ENCODE measurements at places on chromosomes 1 and 21.

GRCh38 chr1:37197411-37197810 lies 163.1 kb upstream of the GRIK3 start:
- DNase-seq = no peak

- no peak for DNase-seq
Observed at GRCh38 chr1:145889722-145890121, 4.1 kb upstream of the ANKRD35 start.

DNA sequence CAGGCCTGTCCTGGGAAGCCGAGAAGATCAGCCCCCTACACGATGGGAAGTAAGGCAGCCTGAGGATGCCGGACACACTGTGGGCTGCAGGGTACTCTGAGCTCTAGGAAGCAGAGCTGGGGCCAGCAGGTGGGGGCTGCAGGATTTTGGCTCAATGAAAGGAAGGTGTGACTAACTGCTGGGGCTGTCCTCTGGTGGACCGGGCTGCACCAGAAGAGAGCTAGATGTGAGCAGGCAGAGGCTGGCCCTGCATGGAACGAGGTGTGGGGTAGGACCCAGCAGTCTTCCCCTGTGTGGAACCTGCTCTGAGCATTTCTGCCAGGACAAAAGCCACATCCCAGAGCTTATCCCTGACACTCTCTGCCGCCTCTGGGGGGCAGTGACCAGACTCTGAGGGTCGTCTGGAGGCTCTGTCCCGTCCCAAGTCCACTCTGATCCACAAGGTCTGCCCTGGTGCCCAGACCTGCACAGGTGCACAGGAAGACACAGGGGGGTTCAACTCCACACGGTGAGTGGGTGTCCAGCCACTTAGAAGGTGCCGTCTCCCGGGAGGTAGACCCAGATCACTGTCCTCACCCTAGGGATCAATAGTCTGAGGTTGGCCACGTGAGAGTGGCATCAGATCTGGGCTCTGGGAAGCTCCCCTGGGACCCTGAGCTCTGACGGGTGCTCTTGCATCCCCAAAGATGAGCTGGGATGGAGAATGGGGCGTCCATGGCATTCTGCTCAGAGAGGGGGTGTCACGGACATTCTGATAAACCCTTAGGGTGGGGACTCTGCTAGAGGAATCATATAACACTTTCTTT lies 187.6 kb upstream of the VAMP3 start:
- no peak for DNase-seq

DNA sequence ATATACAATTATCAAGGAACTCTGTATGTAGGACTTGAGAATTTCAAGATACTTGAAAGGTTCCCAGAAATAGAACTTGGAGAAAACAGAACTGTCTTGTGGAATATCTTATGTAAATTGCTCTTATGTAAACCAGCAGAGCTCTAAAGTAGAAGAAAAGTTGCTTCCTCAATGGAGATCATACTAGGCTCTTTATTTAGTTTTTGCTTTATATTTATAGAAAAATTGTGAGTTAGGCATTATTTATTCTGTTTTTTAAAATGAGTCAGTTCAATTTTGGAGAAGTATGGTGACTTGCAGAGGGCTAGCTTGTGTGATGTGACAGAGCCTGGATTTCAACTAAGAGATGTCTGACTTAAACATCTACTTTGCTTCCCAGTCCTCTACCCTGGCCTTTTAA lies 40.4 kb downstream of the ATP6V1G3 start:
- DNase-seq = no peak

GRCh38 chr1:218886101-218886871 lies 287.4 kb upstream of the LYPLAL1 start:
- peak; percentile 3 for DNase-seq

DNA sequence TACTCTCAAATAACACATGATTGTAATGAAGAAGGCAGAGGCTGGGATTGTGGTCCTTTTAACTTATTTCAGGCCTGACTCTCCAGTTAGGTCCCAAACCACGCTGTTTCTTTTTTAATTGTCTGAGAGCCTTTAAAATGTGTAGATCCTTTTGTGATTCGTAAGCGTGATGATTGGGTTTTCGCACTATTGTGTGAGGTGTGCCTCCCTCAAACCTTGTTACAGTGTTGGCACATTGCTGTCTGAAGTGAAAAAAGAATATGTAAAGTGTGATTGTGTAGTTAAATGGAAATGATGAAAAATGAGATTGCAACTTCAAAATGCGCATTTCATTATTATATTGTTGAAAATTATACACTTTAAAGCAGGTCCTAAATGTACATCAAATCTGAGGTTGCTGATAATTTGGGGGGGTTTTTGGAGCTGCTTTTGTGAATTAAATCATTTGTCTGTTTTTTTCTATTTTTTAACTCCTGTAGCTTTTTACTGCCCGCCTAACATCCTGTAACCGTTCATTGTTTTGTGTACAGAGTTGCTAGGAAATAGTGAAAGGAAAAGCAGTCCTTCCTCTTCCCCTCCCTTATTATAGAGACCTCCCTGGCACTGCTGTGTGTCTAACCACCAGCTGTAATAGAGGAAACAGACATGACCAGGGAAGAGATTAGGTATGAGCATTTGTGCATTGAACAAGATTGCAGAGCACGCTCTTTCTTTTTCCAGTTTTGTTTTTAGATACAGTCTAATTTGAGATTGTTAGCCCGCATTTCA lies 43.3 kb downstream of the IARS2 start:
- no peak for DNase-seq

DNA sequence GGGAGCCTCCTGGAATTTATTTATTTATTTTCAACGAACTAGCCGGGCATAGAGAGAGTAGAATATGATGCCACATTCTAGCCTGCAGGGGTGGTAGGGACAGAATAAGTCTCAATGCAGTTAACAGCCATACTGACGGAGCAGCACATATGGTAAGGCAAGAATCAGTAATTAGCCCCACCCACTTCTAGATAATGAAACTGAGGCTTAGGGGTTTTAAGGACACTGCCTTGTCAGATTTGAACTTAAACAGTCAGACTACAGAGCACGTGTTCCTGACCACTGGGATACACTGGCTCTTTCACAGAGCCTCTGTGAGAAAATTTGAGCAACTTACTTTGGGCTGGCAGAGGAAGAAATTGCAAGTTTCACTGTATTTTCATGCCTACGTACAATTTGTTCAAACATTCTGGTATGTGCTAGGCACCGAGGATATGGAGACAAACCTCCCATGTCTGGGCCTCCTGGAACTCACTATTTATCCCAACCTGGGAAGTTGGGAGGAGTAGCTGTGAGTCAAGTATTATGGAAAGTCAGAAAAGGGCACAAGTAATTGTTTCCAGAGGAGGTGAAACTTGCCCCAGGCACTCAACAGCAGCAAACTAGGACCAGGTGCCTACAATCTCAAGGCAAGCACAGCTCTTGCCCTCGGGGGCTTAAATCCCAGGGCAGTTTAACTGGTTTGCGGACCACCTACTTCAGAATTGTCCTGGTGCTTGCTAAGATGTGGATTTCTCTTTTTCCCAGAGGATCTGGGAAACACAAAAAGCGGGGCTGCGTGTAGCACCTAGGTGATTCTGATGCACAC lies 1.6 kb upstream of the CLIC4 start:
- DNase-seq = no peak

DNA sequence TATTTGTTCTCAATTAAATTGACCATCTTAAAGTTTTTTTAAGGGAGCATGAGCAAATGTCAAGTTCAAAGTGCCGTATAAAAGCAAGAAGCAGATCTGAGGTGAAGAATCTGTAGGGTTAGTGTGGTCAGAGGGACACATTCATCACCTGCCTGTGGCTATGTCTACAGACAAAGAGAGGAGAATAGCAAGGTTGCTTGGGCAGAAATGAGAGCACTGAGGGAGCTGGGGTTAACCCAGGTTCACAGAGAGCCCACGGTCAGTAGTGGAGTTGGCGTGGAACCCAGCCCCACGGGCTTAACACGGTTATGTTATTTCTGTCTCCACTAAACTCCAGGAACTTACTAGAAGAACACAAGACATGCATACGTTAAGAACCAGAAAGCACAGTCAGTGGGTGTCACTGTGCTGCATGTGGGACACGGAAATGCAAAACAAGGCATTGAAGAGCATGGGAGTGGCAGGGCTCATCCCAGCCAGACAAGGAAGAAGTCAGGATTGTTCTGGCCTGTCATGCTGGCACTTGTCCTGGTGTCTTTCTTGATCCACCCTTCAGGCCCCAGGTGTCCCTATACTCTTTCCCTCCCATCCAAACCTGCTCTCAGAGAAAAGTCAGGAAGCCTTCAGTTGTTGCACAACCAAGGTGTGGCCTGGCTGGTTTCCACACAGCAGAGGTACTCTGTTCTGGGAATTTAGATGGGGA lies 95.5 kb upstream of the IVNS1ABP start:
- DNase-seq = no peak

DNA sequence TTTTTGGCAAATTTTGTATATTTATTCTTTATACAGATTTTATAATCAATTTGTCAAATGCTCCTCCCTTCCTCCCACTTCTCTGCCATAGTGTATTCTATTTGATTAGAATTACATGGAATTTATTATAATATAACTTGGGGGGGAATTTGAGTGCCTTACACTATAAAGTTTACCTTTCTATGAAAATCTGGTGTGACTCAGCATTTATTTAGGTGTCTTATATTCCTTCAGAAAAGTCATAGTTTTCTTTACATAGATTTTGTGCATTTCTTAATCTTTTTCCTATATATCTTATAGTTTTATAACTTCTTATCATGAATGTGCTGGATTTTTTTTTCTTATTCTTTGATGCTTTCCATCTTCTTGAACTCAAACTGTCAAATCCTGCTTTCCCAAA lies 21.3 kb downstream of the FASLG start:
- no peak for DNase-seq

DNA sequence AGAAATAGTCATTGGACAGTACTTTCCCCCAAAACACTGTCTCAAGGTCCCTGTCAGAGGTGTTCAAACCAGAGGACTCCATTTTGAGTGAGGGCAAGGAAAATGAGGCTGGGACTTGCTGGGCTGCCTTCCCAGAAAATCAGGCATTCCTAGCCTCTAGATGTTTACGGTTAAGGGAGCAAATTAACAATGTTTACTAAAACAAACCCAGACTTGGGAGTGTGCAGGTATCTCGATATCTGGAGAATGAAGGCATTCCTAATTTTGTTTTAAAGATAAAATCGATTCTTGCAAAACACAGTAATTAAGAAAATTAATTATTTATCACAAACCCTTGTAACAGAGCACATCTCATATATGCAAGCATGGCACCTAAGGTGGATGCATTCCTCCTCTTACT lies 48.9 kb upstream of the CITED4 start:
- DNase-seq = no peak

DNA sequence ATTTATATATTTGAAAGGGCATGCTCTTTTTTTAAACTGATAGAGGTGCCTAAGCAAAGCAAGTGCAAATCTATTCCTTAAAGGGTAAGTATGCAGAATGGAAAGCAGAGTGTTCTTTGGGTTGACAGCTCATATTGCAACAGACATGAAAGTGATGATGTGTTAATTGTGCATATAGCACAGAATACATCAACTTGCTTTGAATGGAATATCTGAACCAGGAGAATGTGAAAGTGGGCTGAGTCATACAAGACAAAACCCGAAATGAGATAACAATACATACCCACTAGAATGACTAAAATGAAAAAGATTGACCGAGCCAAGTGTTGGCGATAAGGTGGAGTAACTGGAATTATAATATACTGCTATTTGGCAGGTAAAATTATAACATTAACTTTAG lies 4.3 kb downstream of the CR1 start:
- no peak for DNase-seq

- DNase-seq = no peak
Observed at GRCh38 chr1:107202007-107202406, 61.2 kb downstream of the NTNG1 start.

GRCh38 chr1:7387053-7387927 lies 383.8 kb upstream of the VAMP3 start:
- no peak for DNase-seq

GRCh38 chr1:63677497-63677896 lies 84.3 kb downstream of the PGM1 start:
- no peak for DNase-seq

- no peak for DNase-seq
Observed at GRCh38 chr1:45442272-45442671, 48.7 kb downstream of the TESK2 start.

DNA sequence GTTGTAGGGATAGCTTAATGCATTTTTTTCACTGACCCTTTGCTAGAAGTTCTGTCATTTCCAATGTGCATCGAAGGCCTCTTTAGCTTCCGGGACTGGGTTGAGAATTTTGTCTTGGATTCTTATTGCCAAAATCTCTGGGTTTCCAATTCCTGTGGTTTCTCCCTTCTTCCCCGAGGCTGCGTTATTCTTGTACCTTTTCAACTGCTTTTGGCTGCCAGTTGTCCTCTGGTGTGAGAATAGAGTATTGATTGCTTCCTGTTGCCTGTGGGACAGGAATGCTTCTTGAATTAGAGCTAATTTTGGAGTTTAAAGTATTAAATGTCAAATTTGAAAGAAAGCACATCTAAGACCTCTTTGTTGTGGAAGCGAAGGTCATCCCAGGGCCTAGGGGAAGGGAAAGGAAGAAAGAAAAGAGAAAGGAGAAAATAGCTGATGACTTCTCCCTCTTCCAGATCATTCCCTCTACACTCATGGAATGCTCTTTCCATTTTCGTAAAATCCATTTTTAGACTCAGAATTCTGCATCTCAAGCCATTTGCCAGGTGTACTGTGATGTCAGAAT lies 21.1 kb downstream of the HUNK start:
- no peak for DNase-seq

DNA sequence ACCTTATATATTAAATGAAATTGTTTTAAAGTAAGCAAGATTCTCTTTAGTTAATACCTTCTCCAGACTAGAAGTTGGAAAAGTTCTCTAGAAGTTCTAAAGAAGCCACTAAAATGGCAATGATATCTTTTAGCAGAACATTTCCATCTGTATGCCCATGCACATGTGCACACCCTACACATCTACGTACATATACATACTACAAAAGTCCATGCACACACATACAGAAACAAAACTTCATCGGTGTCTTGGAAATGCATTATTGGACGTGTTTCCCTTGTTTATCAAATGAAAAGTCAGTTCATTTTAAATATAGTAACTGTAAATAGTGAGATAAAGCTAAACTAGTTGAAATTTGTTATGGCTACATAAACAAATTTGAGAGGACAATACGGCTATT lies 114.4 kb downstream of the KCNT2 start:
- no peak for DNase-seq

- no peak for DNase-seq
Observed at GRCh38 chr1:36248250-36248894, 24.1 kb downstream of the THRAP3 start.

GRCh38 chr1:232667094-232667777 lies 37.3 kb upstream of the SIPA1L2 start:
- DNase-seq = no peak

DNA sequence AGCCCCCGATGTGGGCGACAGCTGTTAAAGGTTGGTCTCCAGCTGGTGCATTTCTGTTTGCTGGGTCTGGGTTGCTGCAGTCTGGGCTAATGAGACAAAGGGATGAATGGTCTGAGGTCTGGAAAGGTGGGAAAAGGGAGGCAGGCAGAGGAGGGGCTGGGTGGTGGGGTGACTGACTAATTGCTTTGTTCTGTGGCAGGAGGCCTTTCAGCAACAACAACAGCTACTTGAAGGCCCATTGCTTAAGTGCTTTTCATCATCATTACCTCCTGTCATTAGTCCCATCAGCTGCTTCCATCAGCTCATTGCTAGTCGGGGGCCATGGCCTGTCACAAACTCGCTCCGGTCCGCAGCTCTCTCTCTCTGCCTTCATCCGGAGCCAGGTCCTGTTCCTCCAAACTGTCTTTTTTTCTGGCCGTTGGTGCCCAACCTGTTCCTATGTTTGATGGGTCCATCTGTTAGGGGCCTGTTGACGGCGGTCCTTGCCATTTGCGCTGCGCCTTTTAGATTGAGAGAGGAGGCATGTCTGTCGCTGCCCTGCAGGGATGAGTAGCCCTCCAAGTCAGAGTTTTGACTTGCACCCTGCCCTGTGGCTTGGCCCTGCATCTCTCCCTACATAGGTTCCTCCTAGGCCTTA lies 105.6 kb upstream of the PLXNA2 start:
- DNase-seq = no peak

GRCh38 chr1:54559771-54560231 lies 11.8 kb downstream of the ACOT11 start:
- DNase-seq = no peak

Data from amygdala (tissue), 56 donors.